HT-29 (cell line): ENCODE measurements at places on chromosomes 6 and 20.

DNA sequence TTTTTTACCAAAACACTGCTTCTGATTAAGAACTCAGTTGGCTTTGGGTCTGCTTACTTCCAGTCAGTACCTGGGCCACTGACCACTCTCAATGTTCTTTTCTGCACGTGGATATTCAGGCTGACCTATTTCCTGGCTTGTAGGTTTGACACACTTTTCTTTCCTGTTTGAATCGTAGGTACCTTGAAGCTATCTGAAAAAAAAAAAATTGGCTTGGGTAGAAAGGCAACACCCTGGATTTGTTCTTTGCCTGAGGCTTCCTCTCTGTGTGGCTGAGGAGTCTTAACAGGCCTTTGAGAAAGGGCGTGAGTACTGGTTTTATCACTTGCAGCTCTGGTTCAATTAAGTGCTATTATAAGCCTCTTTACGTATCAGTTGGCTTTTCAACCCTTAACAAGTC lies 60.6 kb upstream of the IL20RA start:
- DNase-seq: no peak

DNA sequence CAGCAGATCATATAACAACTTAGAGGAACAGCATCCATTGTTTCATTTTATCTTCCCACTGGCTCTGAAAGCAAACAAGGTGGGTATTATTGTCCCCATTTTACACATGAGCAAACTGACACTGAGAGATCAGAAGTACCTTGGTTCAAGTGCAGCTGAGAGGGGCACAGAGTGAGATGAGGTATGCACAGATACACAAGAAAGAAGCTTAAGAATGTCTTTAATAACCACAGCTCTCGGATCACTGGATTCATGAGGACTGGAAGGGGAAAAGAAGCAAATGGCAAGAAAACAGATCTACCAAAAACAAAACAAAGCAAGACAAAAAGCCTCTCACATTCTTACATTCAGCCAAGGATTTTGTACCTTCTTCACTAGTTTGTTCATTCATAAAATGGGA lies 10.6 kb downstream of the SLC2A10 start:
- no peak for DNase-seq

DNA sequence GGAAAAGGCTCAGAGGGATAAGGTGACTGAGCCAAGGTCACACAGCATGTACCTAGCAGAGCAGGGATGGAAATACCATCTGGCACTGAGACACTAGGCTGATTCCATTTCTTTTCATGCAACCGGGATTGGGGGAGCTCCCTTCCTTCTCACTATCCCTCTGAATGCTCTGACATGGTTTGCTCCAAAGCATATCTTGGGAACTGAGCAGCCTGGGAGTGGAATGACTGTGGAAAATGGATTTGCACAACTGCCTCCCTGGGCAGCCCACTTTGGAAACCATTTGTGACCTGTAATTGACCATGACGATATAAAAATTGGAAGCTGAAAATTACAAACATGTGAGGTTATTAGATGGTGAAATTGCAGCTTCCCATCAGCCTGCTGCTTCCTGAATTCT lies 309.0 kb upstream of the CHD6 start:
- no peak for DNase-seq

GRCh38 chr20:24575811-24576210 lies 106.4 kb downstream of the SYNDIG1 start:
- no peak for DNase-seq

DNA sequence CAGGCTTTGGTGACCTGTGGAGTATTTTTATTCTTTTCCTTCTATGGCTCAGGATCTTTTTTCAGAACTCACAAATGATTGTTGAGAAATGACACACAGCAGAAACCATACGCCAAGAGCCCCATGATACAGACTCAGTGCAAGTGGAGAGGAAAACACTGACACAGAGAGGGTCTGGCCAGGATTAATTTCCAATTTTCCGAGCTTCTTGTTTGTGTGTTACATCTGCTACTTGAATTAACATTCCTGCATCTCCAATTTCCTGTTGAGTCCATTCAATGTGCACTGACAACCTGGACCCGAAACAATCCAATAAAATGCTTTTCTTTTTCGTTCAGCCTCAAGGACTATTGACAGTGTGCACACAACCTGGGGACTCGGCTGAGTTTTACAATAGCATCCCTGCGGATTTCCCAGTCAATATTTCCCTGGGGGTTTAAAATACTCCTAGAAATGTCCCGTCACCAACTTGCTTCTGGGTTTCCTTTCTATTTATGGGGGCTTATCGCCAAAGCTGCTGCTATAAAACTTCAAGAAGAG lies 4.9 kb upstream of the MLN start:
- DNase-seq: no peak

DNA sequence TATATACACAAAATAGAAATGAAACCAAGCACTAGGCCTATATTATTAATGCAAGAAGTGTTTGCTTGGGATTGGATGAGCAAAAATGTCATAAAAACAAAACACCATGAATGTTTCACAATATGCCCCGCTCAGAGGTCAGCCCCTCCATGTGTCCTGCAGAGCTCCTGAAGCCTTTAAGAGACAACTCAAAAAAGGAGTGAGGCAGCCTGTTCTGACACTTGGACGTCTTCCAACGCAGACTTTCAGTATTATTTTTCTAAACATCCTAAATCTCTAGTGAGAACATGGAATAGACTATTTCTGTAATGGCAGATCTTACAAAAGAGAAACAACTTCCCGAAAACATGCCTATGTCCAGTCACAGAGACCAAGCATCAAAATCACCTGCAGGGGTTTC lies 322.6 kb downstream of the PRKN start:
- DNase-seq: no peak

- no peak for DNase-seq
Observed at GRCh38 chr20:56098981-56099500, 93.7 kb upstream of the CBLN4 start.

DNA sequence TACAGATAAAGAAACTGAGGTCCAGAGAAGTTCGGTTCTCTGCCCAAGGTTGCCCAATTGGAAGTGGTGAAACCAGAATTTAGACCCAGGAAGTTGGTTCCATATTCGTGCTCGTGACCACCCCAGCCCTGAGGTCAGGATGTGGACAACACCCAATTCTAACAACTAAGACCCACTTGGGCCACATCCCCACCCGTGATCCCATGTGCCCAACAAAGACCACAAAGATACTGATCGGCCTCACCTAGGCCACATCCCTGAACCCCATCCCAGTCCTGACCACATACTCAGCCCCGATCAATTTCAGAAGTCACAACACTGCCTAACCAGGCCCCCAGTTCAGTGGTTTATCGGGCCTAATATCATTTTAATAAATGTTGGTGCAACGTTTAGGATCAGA lies 138.4 kb downstream of the PREX1 start:
- DNase-seq: no peak

DNA sequence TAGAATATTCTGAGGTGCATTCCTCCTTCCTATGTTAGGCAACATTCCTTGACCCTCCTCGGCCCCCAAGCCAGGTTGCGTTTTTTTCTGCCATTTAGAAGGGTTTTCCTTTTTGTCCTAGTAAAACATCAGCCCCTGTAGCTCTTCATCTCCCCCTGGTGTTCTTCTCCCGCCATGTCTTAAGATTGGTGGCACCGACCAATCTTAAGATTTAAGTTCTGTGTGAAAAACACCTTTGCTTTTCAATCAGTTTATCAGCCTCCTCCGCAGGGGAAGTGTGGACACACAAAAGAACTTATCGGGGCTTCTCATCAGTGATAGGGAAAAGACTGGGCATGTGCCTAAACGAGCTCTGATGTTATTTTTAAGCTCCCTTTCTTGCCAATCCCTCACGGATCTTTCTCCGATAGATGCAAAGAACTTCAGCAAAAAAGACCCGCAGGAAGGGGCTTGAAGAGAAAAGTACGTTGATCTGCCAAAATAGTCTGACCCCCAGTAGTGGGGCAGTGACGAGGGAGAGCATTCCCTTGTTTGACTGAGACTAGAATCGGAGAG lies 719 bp upstream of the EDN1 start:
- DNase-seq: peak; percentile 91

- DNase-seq: no peak
Observed at GRCh38 chr20:61877776-61878477, 187.8 kb downstream of the TAF4 start.

DNA sequence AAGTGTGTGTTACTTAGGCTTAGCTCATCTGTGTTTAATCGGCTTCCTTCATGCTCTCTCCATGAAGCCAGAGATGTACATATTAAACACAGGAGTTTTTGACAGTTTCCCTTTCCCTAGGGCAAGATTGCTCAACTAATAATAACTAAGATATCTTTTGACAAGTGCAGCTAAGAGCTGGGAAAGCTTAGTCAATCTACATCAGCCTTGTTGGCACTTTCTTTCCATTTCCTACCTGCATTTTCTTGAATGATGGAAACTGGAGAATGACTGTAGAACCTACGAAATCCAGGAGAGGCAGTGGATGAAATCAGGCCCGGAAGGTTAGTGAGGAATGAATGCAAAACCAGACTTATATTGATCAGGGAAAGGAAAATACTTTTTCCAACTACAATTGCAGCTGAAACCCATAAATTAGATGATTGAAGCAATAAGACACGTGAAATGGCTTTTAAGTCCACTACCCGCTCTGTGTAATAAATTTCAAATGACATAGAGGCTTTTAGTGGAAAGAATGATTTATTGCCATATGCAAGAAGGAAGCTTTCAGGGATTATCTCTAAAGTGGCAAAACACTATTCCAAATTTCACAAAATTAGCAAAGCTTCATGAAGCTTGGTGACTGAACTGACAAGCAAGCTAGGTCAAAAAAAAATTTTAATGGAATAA lies 237.2 kb upstream of the ID4 start:
- DNase-seq: no peak

DNA sequence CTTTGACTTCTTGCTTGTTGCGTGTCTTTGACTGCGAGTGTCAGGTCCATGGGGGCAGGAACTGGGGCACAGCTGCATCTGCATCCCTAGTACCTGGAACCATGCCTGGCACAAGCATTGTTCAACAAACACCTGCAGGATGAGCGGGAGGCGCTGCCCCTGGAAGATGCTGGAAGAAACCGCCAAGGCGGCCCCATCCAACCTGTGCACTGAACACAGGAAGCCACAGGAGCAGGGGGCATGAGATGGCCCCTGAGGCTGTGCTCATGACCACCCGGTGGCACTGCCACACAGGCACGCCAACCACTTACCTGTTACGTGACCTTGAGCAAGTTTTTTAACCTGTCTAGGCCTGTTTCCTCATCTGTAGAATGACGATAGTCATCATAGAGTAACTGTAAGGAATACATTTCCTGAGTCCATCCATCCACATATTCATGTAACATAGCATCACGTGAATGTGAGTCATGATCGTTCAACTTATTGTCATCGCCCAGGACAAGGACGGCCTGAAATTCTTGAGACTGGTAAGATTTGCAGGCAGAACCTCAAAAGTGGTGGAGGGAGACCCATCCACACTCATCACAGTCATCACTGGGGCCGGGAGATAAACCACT lies 374.2 kb downstream of the PREX1 start:
- no peak for DNase-seq

DNA sequence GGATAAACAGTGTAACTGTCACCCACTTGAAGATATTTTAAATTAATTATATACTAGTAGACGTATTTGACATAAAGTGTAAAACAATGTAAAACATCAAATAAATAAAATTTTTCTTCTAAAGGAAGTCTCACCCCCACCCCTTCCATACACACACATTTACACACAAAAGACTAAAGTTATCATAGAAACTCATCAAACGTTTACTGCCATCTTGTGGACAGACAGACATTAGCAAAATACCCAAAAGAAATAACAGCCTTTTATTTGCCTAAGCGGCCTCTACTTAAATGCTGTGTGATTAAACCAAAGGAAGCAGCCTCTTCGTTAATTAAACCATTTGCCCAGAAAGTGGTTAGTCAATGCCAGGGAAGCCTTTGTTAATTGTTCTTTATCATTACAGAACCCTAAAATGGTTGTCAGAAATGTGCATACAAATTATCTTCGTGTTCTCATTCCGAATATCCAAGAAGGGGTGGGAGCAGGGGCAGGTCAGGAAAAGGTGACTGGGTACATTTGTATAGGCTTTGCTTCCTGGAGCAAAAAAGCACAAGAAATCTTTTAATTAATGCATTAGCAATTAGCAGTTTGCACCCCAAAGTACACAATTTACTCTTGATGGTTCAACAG lies 176.2 kb upstream of the SASH1 start:
- peak; percentile 73 for DNase-seq

- DNase-seq: no peak
Observed at GRCh38 chr6:151141685-151142084, 98.1 kb upstream of the AKAP12 start.

- DNase-seq: no peak
Observed at GRCh38 chr6:166763606-166764472, 136.8 kb upstream of the RPS6KA2 start.

GRCh38 chr20:62966212-62967148 lies 14.0 kb downstream of the SLC17A9 start:
- DNase-seq: no peak

- no peak for DNase-seq
Observed at GRCh38 chr6:105824732-105825131, 261.4 kb upstream of the PRDM1 start.

- DNase-seq: no peak
Observed at GRCh38 chr6:148747145-148747470, 278 bp downstream of the UST start.

DNA sequence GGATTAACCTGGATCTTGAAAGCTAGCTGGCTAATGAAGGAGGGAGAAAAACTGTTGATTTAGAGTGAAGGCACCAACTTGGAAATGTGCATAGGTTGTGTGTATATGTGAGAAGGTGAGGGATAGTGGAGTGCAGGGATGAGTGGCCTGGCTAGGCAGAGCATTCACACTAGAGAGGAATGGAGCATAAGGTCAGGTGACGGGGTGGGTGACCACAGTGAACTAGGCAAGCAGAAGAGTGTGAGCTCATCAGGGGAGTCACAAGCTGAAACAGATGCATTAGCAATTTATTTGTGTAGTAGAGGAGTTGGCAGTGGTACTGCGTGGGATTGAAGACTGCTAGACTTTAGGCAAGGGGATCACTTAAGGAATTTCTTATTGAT lies 10.5 kb downstream of the ANKRD66 start:
- no peak for DNase-seq

DNA sequence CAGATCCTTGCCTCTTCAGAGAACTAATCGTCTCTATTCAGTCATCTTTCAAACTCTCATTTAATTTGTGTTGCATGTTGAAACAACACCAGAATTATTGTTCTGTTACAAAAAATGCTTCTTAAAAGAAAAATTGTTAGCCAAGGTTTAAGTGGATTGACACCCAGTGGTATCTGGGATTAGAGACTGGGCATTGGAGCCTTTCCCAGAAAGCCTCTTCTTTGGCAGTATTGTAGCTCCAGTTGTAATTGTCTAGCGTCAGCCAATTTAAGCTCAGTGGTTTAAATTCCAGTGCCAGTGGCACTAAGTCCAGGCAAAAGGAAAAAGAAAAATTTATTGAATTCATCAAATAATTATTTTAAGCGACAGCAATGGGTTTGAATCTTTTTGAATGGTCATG lies 801 bp downstream of the CCDC28A start:
- no peak for DNase-seq

- DNase-seq: peak; percentile 60
Observed at GRCh38 chr6:82589509-82590206, 226.0 kb downstream of the TPBG start.
